ENCODE measurements at places on chromosomes 13 and 19. TPM values are rescaled to one million over a fixed set of nuclear protein-coding genes. Genes with fewer than 3 reads are reported as not detected.

Gene ZNF729
- not detected for total RNA-seq

Gene ZNF737
- total RNA-seq: 6.3 TPM

Gene PLVAP
- total RNA-seq: 3.6 TPM

Gene ERICH4
- total RNA-seq: not detected

Gene FRY
- total RNA-seq: 1.5 TPM

Gene SIGLECL1
- total RNA-seq: not detected

Gene PCDH8
- not detected for total RNA-seq

Gene LACC1
- total RNA-seq: 16.4 TPM

Gene PCDH9
- total RNA-seq: 6.1 TPM

Gene TNFSF13B
- 0.72 TPM for total RNA-seq

Gene KLK3
- not detected for total RNA-seq

Gene ZNF728
- total RNA-seq: not detected

Gene SYT3
- not detected for total RNA-seq

Gene COMP
- under 0.01 TPM for total RNA-seq

Gene PALM
- 50.1 TPM for total RNA-seq

Gene CBY2
- not detected for total RNA-seq

Data from cardiac atrium fibroblast (primary cell).